ENCODE measurements at places on chromosomes 2 and 18. TPM values are rescaled to one million over a fixed set of nuclear protein-coding genes. Genes with fewer than 3 reads are reported as not detected.

DNA sequence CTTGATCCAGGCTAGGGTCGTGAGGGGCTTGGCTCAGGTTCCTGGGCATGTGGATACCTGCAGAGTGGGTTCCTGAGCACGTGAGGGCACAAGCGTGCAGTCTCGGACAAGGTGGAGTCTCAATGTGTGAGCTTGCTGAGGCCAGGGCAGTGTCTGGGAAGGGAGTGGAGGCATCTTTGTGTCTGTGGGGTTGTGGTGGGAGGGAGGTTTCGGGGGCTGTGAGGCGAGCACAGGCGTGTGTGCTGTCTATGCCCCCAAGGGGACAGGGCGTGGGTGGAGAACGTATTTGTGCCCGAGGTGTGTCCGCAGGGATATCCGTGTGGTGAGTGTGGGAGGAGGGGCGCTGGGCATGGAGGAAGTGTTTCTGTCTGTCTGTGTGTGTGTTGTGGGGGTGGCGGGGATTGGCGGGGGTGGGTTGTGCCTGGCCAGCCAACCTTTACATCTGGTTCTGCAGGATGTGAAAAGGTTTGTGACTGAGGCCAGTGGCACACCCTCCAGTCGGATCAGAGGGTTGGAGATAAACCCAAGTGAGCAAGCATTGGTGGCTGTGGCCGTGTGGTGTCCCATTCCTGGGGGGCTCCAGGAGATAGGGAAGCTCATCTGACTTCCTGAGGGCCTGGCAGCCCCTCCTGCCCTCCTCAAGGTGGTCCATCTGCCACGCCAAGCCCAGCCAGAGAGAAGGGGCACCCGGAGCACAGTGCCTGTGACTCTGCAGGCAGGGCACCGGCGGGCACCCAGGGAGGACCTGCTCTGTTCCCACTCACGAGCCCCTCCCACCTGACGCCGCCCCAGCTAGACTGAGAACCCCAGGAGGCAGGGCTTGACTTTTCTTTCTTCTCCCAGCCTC is 57.1 kb downstream of the ZFP36L2 start:
- DNase-seq: no peak

Gene SERPINB7
- not detected for total RNA-seq

Gene RNF152
- total RNA-seq: 97.9 TPM

- peak; percentile 61 for DNase-seq
Observed at GRCh38 chr2:7097353-7097895, 180.2 kb downstream of the RNF144A start.

DNA sequence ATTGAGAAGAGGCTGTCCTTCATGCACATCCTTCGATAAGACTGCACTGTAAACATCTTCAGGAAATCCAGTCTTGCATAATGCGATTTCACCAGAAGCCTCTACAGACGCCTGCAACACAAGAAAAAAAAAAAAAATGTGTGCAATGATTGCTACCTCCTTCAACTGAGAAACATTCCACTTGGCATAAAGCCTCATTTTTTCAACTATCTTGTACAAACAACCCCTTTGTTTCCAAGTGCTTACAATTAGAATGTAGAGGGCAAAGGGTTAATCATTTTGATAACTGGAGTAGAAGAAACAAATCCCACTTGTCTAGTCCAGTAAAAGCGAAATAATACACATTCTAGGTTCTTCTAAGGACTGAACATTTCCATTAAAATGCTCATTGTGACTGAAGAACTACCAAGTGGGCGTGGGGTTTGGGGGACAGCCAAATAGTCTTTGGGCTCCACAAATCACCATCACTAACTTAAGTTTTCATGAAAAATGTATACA is 29.2 kb downstream of the CDH2 start:
- no peak for DNase-seq

Gene IL18RAP
- 0.16 TPM for total RNA-seq

GRCh38 chr18:46536215-46536874 is 120.7 kb downstream of the LOXHD1 start:
- no peak for DNase-seq

Gene RHOB
- 296 TPM for total RNA-seq

Gene ATOH8
- total RNA-seq: 3.0 TPM

GRCh38 chr2:2826621-2827020 is 495.5 kb upstream of the MYT1L start:
- DNase-seq: no peak

GRCh38 chr2:41717839-41718238 is 330.0 kb upstream of the PKDCC start:
- DNase-seq: peak; percentile 3

Data from occipital lobe (tissue), 3 donors.